ENCODE measurements at places on chromosomes 2 and 18.
A peak's percentile ranks its signal among the peaks of the same experiment; 100 is the strongest.

- DNase-seq: no peak
Observed at GRCh38 chr18:39299152-39299551, 1733.6 kb upstream of the CELF4 start.

GRCh38 chr18:38526922-38527321, 961.3 kb upstream of the CELF4 start:
- no peak for DNase-seq

DNA sequence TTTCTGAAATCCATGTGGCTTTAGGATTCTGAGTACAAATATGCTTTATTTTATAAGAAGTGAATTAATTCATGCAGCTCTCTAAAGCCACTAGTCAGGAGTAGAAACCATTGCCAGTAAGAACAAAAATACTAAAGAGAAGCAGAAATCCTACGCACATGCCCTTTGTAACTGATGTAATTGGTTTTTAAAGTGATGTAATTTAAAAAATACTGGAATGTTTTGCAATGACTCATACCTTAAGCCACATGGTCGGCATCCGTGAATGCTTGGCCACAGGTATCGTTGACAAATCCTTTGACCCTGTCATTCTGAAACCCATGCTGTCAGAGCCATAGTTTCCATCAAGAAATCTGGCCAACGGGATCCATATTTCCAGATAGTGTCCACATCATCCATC, 213.3 kb downstream of the ACKR3 start:
- DNase-seq: no peak

GRCh38 chr2:232327105-232328031, 51.2 kb upstream of the ALPP start:
- DNase-seq: peak; percentile 67

DNA sequence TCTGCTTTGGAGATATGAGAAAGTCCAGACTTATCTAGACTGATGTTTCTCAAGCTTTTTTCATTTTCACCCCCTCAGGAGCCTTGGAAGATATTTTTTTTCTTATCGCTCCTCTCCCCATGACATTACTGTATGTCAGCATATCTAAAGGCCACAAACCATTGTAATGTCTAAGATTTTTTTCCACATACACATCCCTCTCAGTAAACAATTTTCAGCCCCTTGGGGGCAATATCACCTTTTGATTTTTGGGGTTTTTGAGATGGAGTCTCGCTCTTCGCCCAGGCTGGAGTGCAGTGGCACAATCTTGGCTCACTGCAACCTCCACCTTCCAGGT, 60.3 kb upstream of the REL start:
- no peak for DNase-seq

DNA sequence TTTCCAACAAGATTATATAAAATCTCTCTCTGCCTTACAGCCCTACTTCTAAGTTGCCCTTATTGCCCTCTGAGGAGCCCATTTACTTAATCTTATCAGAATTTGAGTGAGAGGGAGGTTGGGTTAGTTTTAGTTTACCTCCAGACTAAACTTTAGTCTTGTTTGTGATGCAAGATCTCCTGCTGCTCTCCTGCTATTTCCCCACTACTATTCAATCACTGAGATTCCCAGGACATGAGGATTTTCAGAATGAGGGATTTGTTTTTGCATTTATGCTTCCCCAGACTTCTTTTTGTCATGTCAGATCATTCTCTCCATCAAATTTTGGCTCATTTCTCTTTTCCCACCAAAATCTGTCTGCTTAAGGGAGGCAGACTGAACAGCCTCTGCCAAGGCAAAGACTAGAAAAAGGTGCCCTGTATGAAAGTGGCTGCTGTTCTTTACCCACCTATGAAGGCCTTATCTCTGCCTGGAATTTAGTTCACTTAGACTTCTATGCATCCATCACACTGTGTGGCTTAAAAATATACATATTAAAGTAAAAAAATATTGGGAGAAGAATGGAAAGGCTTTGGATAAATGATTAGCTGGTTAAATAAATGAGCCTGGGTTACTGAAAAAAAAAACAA, 401.3 kb downstream of the PID1 start:
- DNase-seq: no peak

- no peak for DNase-seq
Observed at GRCh38 chr2:227876300-227876801, 4.9 kb downstream of the DAW1 start.

DNA sequence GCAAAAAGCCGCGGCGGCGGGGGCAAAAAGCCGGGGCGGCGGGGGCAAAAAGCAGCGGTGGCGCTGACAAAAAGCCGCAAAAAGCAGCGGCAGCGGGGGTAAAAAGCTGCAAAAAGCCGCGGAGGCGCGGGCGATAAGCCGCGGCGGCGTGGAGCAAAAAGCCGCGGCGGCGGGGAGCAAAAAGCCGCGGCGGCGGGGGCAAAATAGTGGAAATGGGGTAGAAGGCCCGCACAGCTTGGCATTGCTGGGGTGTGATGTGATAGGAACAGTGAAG, 450.1 kb downstream of the ANKRD30B start:
- DNase-seq: no peak

DNA sequence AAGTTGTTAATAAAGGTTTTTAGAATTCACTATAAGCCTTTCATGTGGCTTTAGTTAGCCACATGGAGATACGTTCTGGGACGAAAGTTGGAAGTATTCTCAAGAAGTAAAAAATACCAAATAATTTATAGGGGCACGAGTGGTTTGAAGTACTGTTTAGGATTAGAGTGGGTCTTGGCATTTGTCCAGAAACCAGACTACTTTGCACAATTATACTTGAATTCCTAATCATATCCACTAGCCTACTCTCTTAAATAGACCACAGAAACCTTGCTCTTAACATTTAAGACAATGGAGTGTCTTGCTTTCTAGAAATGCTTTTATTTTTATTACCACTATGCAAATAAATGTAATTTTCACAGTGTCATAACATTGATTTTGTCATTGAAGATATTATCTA, 44.6 kb downstream of the UBE2E3 start:
- DNase-seq: no peak

DNA sequence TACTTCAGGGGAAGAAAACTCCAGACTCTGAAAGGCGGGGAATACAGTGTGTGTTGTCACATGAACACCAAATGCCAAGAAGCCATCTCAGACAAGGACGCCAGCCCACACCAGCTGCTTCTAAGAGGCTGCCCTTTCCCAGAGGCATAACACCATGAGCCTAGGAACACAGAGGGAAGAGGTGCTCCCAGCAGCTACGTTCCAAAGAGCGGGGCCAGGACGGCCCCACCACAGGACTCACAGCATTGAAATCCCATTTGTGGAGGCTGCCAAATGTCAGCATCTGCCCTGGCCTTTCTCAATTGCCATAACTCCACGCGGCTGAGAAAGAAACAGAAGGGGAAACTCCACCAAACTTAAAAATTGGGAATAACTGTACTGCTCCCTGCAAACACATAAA, 20.1 kb upstream of the ID2 start:
- no peak for DNase-seq

- no peak for DNase-seq
Observed at GRCh38 chr2:110675679-110676078, 2.2 kb downstream of the BUB1 start.

- DNase-seq: no peak
Observed at GRCh38 chr2:191514613-191515012, 163.3 kb upstream of the NABP1 start.

DNA sequence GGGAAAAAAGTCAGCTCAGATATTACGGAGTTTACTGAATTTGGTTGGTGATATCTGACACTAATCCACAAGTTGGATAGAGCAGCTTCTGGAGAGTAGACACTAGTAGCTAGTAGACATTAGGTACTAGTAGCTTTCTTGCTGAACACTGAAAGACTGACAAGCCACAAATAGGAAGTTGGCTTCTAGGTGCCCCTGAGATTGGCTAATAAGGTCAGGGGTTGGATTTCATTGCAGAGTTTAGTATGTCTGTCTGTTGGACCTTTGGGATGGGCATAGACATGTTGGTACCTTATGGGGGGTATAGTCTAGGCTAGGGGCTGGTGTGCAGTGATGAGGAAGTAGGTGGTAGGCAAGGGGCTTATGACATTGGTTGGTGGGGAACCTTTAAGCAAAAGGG, 164.9 kb upstream of the LRRTM1 start:
- no peak for DNase-seq

GRCh38 chr2:128799284-128799552, 480.6 kb upstream of the HS6ST1 start:
- no peak for DNase-seq

DNA sequence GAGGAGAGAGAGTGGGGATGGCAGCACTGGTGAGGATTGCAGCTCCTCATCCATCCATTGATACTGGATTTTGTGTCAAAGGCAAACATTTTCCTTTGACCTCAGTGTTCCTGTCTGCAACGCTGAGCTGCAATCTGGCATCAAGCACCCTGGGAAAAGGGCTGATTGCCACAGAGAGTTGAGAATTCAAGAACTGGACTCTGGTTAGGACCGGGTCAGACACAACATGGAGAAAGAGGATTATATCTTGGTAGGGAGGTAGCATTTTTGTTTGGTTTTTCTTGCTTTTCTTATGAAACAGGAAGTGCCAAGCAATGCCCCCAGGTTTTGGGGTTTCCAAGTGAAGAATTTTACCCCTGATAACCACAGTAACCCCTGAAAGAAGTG, 81.9 kb upstream of the PKDCC start:
- DNase-seq: no peak

GRCh38 chr2:174903264-174903556, 102.0 kb downstream of the CHN1 start:
- no peak for DNase-seq

DNA sequence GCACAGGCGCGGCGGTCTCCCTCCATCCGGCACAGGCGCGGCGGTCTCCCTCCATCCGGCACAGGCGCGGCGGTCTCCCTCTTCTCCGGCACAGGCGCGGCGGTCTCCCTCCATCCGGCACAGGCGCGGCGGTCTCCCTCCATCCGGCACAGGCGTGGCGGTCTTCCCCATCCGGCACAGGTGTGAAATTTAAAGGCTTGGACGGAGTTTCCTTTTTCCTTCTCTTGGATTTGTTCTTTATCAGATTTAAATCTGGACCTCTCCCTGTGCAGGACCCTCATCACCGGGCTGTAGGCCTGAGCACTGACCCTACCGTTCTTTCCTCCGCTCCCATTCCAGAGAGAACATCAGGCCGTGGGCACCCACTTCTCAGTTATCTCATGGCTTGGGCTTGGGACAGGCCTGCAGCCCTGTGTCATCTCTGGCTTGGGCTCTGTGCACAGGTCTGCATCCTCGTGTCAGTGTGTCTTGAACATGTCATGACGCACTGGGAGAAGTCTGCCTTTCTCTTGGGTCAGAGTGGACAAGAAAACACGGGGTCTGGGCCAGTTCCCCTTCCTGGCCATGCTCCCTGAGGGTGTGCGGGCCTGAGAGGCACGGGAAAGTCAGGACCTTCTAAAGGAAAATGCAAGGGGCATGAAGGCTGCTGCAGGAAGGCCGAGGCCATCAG, 53.9 kb upstream of the PXDN start:
- DNase-seq: no peak

GRCh38 chr18:48707636-48708296, 168.9 kb downstream of the CTIF start:
- DNase-seq: no peak

DNA sequence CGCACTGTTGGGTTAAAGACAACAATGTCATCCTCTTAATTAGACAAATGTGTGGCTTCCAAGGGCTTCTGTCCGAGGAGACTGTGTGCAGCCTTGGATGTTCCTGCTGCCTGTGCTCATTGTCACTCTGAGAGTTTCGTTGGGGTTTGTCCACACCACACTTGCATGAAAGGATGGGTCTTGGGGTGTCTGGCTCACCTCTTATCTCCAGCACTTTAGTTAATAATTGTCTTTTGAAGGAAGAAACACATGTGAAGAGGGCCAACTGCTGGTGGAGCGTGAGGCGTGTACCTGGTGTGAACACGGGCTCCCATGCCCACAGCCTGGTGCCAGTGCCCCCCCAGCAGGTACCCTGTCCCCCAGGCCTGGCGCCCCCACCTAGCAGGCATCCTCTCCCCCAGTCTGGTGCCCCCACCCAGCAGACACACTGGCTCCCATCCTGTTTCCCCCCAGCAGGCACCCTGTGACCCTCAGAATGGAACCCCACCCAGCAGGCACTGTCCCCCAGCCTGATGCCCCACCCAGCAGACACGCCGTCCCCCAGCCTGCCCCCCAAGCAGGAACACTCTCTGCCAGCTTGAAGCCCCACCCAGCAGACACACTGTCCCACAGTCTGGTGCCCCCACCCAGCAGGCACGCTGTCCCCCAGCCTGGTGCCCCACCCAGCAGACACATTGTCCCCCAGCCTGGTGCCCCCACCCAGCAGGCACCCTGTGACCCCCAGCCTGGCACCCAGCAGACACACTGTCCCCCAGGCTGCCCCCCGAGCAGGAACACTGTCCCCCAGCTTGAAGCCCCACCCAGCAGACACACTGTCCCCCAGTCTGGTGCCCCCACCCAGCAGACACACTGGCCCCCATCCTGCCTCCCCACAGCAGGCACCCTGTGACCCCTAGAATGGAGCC, 96.3 kb upstream of the TMEM18 start:
- DNase-seq: no peak

GRCh38 chr18:56999823-57000222, 147.1 kb upstream of the BOD1L2 start:
- no peak for DNase-seq

- no peak for DNase-seq
Observed at GRCh38 chr2:191862156-191862775, 15.4 kb upstream of the CAVIN2 start.

DNA sequence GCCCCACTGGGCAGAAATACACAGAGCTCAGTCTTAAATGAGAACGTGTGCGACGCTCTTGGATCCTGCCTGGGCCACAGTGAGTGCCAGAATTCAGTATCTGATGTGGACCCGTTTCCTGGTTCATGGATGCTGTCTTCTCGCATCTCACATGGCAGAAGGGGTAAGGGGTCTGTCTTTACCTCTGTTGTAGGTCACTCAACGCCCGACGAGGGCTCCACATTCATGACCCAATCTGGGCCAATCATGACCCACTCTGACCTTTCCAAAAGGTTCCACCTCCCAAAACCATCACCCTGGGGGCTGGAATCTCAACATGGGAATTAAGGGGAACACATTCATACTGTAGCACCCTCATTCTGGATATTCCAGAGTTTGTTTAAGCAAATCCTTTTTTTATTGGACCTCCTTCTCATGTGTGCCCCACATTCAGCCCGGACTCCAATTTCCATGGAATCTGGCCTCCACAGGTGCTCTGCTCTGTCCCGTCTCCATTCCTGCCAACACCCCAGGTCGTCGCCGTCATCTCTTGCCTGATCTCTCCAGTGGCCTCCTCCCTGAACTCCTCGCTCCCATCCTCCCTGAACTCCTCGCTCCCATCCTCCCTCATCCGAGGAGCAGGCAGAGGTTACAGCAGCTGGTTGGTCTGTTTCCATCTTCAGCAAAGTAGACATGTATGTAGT, 78.9 kb upstream of the OTOS start:
- no peak for DNase-seq

GRCh38 chr2:148342086-148342485, 302.5 kb upstream of the EPC2 start:
- no peak for DNase-seq

DNA sequence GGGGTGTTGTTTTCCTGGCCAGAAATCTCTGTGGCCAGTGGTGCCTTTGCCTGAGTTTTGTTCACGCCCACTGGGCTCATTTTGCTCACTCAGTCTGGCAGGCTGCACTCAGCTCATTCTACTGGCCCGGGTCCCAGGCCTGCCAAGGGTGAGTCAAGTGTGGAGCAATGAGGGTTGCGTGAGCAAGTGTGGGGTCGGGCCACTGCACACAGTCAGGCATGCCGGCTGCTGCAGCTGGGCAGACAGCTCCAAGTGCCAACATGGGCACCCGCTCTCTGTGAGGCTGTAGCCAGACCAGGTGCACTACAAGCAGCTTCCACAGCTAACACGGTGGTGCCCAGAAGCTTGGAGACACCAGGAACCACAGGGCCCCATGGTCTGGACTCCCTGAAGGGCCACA, 801.1 kb upstream of the RAB6C start:
- DNase-seq: no peak

GRCh38 chr2:202051499-202052161, 18.0 kb downstream of the FZD7 start:
- DNase-seq: no peak

Measured in activated T-helper 1 cell treated with Interleukin-2 at 50 U/mL for 16 hours (primary cell).